NCI-H1417 treated with DMSO at 0.1 percent for 48 hours (cell line): ENCODE measurements at places on chromosomes 3 and 15.

- DNase-seq = no peak
These were observed 30.1 kb downstream of the ZNF35 start for GRCh38 chr3:44678480-44679116.

- no peak for DNase-seq
These were observed 835 bp downstream of the SEMA5B start for GRCh38 chr3:123026565-123027291.

DNA sequence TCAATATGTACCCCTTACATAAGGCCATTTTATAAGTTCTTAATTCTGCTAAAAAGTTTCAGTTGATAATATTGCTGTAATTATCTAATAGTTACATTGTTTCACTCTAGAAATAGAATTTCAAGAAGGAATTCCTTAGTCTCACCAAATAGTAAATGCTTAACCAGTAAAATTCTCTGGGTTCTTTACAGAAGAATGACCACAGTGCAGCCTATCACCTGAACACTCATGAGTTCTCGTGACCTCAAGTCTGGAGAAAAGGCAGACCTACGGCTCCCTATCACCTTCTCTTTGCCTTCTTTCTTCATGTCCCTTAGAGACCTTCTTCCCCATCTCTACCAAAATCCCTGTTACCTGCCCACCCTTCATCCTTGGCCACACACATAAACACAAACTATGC, 30.9 kb downstream of the CCDC191 start:
- no peak for DNase-seq

- no peak for DNase-seq
These were observed 420.4 kb upstream of the SEMA6D start for GRCh38 chr15:47296881-47297280.

- DNase-seq = no peak
These were observed 40.4 kb upstream of the C15orf39 start for GRCh38 chr15:75161106-75161916.
